ENCODE measurements at places on chromosomes 11 and 22.

GRCh38 chr11:7530013-7530640 lies 16.3 kb downstream of the PPFIBP2 start:
- no peak for DNase-seq

DNA sequence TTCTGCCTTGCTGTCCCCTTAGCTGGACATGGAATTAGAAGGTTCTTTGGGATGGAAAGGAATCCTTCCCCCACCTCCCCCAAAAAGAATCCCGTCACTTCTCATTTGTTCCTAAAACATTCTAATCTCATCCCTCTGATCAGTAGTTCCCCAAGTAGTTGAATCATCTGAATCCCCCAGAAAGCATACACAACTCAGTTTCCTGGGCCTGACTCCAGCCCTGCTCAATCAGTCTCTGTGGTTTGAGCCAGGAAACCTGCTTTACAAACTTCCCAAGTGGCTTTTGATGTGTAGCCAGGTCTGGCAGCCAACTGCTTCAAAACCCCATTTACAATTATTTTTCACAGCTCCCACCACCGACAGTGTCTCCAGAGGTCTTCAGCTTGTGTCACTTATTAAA lies 20.2 kb downstream of the C22orf31 start:
- no peak for DNase-seq

- no peak for DNase-seq
These were observed 47.1 kb downstream of the RRP8 start for GRCh38 chr11:6556139-6556949.

- DNase-seq, result no peak
These were observed 1.8 kb upstream of the FLI1 start for GRCh38 chr11:128691802-128692752.

DNA sequence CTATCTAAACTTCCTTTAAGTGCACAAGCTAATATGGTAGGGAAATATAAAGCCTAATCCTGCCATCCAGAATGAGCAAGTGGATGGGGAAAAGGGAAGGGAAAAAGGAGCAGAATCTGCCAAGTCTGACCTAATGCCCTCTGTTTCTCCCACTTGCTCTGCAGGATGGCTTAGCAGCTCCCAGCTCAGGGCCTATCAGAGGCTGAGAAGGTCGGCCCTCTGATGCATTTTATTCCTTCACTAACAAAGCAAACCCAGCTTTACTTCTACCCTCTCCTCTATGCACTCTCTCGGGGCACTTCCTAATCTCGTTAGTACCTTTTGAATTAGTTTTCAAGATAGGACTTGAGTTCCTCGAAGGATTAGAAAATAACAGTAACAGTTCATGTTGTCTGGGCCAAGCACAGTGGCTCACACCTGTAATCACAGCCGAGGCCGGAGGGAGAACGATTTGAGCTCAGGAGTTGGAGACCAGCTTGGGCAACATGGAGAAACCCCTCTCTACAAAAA lies 9.9 kb upstream of the OR51V1 start:
- no peak for DNase-seq

DNA sequence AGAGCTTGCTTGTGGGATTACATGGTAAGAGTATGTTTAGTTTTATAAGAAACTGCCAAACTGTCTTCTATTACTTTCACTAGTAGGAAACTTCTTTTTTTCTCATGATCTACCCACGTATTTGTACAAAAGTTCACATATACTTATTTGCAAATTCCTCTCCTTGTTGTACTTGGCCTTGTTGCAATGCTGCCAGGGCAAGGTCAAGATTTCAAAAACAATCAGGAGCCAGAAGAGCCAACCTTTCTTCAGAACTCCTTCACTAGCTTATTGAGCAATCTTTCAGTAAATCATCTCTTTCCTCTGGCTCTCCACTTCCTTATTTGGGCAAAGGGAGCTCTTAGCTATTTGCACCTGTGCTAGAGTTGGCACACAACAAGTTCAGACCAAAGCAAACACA lies 9.7 kb downstream of the SRSF8 start:
- no peak for DNase-seq

DNA sequence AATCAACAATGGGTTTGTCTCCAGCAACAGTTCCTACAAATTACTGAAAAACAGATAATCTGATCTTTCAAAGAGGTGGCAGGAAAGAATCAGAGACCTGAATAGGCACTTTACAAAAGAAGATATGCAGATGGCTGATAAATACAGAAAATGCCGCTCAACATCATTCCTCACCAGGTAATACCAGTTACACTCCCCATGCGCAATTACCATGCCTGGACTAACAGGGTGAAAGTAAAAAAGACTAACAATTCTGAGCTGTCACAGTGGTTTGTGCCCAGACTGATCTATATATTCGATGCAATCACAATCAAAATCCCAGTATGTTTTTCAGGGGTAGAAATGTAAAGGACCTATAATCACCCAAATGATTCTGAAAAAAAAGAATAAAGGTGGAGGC lies 10.0 kb downstream of the SNX32 start:
- DNase-seq, result no peak

- DNase-seq, result no peak
These were observed 8.2 kb upstream of the F2 start for GRCh38 chr11:46710821-46711269.

DNA sequence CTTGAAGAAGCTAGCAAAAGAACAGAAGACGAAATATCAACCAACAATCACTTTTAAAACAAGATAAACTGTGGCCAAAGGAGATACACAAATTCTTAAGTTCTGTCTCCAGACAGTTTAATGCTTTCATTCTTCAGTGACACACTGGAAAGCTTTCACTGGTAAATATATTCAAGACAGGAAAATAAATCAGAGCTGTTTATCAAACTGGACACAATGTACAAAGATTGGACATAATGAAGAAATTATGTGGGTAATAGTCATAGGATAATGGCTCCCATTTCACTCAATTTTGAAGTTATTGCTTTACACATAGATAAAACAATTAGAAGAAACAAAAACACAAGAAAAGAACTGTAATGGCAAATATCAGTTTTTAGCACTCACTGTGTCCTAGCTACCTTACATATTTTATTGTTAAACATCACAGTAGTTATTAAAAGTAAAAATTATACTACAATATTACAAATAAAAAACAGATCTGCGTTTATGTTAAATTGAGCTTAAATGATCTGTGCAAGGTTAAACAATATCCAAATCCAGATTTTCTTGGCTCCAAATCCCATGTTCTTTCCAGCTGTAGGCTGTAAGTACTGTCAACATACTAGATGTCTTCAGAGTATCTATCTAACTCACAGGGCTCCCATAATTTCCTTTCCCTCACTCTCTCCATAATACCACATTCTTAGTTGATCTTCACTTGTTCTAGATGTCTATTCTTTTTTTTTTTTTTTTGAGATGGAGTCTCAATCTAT lies 38.6 kb upstream of the NOX4 start:
- DNase-seq, result no peak

GRCh38 chr11:133649040-133649439 lies 116.7 kb upstream of the OPCML start:
- DNase-seq, result no peak
